Stimulated activated CD4-positive, alpha-beta T cell treated with anti-CD3 and anti-CD28 coated beads, Interleukin-2, amount 100 ng/mL, for 48 hours (primary cell): ENCODE measurements at places on chromosomes 7 and 10.

DNA sequence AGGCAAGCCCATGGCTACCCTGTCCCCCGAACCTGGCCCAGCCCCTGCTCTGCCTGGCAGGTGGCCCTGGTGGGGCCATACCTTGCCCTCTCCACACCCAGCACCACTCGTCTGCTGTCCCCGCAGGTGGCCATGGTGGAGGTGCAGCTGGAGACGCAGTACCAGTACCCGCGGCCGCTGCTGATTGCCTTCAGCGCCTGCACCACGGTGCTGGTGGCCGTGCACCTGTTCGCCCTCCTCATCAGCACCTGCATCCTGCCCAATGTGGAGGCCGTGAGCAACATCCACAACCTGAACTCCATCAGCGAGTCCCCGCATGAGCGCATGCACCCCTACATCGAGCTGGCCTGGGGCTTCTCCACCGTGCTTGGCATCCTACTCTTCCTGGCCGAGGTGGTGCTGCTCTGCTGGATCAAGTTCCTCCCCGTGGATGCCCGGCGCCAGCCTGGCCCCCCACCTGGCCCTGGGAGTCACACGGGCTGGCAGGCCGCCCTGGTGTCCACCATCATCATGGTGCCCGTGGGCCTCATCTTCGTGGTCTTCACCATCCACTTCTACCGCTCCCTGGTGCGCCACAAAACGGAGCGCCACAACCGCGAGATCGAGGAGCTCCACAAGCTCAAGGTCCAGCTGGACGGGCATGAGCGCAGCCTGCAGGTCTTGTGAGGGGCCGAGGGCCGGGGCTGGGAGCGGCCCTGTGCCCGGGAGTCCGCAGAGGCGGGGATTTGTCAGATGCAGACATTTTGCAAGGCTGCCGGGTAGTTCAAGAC is 13.2 kb downstream of the ORAI2 start:
- no peak for DNase-seq

DNA sequence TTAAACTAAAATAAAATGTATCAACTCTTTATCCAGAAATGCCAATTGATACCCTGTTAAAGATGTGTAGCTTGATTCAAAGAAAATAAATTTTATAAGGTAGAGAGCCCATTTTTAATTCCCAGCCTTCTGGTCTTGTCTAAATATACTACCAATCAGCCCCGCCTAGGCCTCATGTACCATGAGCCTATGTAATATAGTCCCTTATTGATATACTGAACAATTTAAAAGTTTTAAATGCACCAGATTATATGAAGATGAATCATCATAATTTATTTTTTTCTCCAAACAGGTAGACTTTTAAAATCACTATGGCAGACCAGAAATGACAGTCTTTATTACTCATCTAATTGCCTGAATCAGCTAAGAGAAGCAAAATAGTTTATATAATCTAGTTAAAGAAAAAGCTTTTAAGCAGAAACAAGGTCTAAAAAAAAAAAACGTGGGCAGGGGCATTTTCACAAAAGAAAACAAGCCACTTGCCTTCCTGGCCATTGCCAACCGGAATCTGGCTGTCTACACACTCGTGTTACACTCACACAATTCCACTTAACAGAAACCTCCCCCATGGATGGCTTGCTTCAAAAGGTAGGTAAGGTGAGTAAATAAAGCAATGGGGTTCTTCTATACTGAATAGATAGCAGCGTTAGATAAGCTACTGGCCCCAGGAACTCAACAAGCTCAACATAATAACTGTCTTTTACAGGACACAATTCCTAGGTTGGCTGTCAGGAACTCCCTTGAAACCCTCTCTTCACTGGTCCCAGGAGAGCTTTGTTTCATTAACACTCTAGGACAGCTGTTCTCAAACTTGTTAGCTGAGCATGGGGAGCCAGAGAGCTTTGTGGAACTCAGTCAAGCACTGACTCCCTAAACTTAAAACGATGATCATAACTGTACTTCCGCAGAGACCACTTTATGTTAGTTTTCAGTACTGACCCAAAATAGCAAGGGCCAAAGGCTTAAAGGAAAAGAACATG is 37.2 kb downstream of the RAPGEF5 start:
- DNase-seq: no peak

- no peak for DNase-seq
These were observed 1212.4 kb downstream of the SORCS1 start for GRCh38 chr10:105952153-105952552.

DNA sequence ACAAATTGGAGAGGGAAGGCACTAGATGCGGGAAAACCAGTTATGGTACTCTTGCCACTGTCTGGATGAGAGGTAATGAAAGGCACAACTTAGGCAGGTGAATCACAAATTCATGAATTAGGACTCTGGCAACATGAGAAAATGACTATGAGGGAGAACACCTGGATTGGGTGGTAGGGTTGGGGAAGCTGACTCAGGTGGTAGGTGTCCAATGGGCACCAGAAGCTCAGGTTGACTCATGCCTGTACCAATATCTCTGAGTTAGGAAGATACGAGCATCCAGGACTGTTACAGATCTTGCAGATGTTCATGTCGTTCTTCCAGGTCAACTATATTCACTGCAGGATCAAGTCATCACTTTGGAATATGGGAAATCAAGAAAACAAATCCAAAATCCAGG is 56.7 kb downstream of the NPY start:
- DNase-seq: no peak

DNA sequence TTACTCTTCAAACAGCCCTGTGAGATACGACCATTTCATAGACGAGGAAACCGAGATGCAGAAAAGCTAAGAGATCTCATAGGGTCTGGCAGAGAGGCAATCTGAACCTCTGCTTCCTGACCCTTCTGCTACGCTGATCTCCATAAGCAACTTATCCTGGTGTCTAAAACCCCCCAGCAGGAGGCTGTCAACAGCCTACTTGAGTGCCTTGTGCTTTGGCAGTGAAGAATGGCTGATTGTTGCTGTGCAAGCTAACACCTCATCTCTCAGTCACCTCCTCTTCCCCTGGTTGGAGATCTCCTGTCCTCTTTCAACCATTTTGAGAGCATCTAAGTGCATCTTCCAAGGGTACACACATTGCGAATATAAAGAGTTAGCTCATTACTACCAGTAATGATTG is 86.2 kb downstream of the AOAH start:
- no peak for DNase-seq

GRCh38 chr7:133735222-133735621 is 391.9 kb upstream of the LRGUK start:
- DNase-seq: no peak

DNA sequence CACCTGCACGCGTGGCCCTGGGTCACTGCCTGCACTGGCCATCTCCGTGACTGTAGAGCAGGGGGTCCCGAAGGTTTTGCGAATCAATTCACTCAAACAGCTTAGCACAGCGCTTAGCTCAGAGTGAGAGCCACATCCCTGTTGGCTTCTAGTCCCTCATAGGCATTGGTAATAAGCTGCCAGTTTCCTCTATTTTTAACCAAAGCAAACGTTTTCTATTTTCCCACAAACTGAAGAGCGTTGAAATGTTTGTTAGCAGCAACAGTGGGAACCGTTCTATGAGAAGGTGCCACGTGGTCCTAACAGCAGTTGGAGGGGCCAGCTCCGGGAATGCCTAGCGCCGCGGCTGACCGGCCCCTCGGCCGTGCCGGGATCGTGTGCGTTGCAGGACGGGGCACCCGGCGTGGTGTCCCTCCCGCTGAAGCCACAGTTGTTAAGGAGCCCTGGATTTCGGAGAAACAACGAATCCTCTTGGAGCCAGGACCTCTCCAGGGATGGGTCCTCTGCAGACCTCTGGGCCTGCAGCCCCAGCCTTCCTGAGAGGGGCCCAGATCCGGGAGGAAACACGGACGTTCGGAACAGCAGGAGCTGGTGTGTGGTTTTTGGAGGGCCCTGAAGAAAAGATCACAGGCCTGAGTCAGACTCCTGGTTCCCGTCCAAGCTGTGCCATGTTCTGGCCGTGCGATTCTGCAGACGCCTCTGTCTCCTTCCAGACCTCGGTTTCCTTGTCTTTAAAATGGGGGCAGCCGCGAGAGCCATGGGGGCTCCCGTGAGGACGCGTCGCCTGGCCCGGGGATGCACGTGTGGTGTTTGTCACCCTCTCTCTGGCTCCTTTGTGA is 40.3 kb downstream of the FAM20C start:
- DNase-seq: no peak
